HCT116 (cell line): ENCODE measurements at places on chromosomes 2 and 18.

GRCh38 chr2:145138626-145139025 lies 618.7 kb upstream of the ZEB2 start:
- no peak for DNase-seq

DNA sequence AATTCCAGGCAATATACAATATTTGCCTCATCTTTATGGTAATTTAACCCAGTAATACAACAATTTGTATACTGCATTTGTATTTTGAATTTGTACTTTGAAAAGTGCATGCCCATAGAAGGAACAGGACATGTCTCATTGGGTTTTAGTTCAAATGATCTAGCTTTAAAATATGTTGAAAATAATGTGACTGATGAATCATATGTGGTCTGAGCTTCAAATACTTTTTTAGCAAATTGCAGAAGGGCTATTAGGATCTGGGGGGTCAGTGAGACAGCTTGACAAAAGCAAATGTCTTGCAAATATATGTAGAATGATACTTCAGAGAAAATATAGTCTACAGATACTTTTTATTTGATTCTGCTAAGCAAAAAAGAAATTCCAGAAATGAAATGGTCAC lies 248.9 kb downstream of the DCC start:
- no peak for DNase-seq

DNA sequence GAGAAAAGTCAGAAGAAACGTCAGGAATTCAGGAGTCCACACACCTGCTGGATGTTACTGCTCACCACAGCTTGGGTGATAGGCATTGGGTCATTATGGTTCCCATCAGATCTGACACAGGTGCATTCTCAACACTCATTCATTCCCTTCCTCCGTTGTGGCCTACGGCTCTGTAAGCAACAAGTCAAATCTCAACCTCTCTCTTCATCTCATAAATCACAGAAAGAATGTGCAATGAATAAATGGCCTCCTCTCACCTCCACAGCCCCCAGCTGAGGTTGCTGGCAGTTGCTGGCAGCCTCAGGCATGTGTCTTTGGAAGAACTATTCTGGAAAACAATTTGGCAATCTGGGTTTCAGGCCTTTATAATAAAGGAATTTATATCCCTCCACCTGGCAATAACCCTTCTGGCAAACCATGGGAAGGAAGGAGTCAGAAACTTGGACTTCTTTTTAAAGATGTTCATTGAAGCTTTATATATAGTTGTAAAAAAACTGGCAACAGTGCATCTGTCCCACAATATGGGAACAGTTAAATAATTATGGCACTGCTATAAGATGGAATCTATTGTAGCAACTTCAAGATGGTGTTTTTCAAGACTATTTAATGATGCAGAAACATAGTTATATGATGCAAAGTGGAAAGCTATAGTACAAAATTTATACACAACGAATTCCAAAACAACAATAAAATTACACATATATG lies 175.4 kb downstream of the ANAPC1 start:
- DNase-seq: no peak

DNA sequence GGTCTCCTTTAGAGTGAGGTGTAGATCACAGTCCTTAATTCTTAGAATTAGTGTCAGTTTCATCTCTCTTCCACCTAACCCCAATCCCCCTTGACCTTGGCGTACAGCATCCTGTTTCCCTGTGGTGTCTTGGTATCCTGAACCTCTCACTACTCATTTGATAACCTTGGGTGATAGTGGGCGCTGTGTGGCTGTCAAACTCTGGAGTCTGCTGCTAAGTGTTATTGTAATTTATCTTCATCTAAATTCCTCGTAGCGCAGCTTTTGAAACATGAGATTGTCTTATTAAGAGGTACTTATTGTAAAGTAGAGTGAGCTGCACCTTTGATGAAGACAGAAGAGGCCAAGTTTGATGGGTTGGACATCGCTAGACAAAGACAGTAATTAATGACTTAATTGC lies 222.6 kb upstream of the SPRED2 start:
- DNase-seq: no peak

DNA sequence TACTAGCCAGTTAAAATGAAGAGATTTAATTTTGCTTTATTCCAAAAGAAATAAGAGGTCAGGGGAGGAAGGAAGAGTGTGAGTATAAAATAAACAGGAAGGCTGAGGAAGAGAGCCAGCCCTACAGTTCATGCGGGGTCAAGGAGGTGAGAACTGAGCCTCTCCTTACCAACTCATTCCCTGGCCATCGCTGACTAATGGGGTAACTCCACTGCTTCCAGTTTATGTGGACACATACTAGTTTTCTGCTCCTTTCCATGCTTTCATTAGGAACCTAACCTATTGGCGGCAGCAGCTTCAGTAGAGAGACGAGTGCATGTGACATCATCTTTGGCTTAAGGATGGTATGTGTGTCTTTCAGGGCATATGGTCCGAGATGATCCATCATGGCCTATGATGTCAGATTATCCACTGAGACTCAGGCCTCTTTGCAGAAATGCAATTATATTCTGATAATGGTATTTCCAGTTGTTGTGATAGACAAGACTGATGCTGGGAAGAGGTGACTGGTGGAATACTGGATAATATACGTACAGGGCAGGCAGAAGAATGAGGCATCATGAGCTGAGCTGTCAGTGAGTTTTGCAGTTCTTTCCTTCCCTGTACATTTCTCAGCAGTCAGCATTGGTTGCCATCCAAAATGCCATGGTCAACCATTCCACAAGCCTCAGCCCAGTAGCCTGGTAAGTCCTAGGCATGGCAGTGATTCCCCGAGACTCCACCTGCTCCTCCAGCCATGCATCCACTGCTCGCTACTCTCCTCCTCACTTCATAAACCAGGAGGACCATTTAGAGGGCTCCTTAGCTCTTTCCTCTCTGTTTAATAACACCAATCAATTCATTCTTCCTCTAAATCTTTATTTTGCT lies 184.6 kb upstream of the OSR1 start:
- no peak for DNase-seq

DNA sequence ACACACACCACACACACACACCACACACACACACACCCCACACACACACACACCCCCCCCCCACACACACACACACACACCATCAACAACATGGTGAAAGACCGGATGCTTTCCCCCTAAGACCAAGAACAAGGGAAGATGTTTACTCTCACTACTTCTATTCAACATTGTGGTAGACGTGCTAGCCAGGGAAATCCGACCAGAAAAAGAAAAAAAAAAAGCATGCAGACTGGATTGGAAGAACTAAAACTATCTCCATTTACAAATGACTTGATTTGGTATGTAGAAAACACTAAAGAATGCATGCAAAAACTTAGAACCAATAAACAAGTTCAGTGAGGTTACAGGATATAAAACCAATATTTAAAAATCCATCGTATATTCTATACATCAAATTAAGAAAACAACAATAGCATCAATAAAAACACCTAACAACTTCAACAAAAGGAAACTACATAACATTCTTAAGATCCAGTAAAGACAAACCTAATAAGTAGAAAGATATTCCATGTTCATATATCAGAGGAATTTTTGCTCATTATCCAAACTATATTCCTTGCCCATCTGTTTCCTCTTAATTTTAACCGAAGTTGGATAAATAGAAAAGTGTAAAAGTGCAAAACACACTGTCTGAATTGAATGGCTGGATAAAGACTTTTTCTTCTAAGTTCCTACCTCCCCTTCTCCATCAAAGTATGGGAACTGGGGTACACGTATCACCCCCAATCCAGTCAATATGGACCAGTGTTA lies 51.5 kb upstream of the RNU4ATAC start:
- no peak for DNase-seq

- no peak for DNase-seq
Measured at GRCh38 chr2:105683011-105683492, 61.7 kb upstream of the NCK2 start.

DNA sequence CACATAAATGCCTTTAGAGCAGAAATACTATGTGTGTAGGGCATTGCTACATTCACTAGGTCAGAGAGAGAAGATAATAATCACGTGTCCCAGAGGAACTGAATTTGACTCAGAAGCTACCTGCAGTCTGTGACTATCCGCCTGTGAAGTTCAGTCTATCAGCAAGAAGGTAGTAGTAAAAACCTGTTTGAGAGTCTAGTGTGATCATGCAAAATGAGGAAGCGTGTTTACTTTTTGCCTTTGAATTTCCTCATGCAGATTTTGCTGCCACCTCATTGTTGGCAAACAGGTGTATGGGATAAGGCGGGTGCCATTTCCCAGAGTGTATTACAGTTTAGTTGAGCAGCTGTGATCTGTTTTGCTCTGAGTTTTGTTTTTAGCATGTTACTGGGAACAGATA lies 403.9 kb upstream of the FANCL start:
- DNase-seq: no peak

GRCh38 chr2:113157118-113157896 lies 16.5 kb upstream of the PSD4 start:
- DNase-seq: no peak

- no peak for DNase-seq
Measured at GRCh38 chr2:221570321-221570935, 1.7 kb downstream of the EPHA4 start.

DNA sequence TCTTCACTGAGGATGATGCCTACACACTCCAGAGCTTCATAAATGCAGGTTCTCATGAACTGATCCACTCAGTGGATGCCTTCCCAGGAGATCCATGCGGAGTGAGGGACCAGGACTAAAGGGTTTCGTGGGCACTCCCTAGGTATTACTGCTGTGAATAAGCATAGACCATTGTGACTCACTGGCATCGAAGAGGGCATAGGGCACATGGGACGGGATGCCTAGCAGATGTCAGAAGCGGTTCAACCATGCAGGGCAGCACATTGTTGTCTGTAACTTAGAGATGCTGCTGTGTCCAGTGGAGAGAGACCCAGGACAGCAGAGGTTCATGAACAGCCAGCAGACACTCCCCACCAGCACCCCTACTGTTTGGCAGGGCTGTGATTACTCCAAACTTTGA lies 17.2 kb downstream of the GKN2 start:
- no peak for DNase-seq

GRCh38 chr2:68907232-68907919 lies 36.2 kb upstream of the BMP10 start:
- no peak for DNase-seq

- DNase-seq: no peak
Measured at GRCh38 chr2:180495606-180496005, 484.8 kb upstream of the UBE2E3 start.

DNA sequence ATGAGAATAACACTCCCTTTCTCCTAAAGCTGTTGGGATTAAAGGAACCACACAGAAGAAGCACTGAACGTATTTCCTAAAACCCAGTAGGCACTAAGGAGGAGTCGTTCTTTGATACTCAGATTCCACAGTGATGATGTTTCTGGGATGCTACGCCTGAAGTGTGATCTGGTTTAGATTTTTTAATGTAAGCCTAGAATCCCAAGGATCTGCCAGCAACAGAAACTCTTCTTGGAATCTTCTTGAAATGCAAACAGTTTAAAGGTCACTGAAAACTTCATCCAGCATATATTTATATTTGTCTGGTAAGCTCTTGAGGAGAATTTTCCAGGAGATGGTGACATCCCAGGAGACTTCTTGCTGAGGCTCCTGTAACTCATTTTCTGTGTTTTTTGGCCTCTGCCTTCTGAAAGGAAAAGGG lies 247.6 kb upstream of the TRIB2 start:
- DNase-seq: no peak

GRCh38 chr2:232838406-232838874 lies 31.6 kb upstream of the SNORC start:
- DNase-seq: no peak

GRCh38 chr2:101199251-101199791 lies 48.1 kb upstream of the TBC1D8 start:
- no peak for DNase-seq

DNA sequence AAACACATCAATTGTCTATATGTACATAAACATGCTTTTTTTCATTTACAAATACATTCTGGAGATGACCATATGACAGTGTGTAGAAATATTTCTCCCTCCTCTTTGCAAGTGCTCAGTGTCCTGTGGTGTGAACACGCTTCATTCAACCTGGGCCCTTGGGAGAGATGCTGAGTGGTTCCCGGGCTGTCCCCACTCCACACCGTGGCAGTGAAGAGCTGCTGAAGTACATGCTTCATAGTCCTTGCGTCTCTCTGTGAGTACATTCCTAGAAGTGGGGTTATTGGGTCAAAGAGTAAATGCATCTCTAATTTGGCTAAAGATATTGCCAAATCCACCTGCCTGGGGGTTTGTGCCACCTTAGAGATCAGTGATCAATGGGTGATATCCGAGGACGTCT lies 6.5 kb upstream of the GPR35 start:
- no peak for DNase-seq

DNA sequence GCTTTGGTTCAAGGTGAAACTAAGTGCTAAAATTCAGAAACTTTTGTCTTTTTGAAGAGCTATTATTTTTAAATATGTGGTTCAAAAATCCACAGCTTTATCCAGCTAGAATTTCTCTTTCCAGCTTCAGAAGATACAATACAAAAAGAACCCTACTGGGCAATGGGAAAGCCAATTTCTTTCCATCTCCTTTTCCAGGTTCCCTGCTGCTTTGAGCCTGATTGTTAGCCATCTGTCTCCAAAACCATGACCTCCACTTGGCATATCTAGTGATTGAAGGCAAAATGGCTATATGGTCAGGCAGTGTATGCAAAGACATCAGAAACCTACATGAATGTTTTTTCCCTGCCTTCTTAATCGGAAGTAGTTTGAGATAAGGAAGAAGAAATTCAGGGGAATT lies 134.1 kb downstream of the KCNH7 start:
- no peak for DNase-seq

DNA sequence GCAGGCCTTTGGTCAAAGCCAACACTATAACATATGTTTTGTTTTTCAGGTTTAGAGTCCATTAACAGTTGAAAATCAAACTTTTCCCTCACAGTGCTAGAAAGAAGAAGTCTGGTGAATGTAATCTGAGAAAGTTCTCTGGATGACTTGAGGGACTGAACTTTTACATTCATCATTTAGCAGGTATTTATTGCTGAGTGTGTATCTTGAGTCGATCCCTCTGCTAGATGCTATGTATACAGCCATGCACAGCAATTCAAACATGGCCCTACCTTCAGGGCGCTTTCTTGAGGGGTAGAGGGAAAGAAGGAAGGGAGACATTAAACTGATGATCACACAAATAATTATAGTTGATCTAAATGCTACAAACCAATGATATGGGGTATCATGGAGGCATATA lies 89.6 kb downstream of the CLHC1 start:
- DNase-seq: no peak

GRCh38 chr2:204696124-204696523 lies 150.8 kb downstream of the PARD3B start:
- no peak for DNase-seq

- DNase-seq: no peak
Measured at GRCh38 chr2:208024091-208024490, 1.2 kb downstream of the PLEKHM3 start.

DNA sequence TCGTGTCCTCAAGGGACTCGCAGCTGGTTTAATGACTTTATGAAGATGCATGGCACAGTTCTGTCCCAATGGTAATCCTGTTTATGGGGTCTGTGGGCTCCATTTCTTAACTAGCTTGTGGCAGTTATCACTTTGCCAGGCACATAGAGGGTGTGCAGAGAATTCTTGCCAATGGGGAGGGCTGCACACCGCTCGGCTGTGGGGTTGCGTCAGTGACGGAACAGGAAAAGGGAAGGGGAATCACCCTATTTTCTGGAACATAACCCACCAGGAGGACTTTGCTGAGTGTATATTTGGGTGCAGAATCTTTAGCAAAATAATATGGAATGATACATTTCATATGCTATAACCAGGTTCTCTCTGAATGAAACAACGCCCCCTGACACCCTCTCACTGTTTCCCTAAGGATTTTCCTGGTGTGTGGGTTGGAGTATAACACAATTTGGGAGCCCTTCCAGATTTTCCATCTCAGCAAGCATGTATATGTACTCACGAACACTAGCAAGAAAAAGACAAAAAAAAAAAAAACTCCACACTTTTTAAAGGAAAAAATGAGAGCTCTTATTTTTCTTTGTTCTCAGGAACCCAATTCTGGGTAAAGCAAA lies 43.9 kb upstream of the TRIB2 start:
- no peak for DNase-seq
